ENCODE measurements at places on chromosomes 2 and 18. TPM values are rescaled to one million over a fixed set of nuclear protein-coding genes. Genes with fewer than 3 reads are reported as not detected.

GRCh38 chr18:61765097-61765496 lies 127.7 kb downstream of the RNF152 start:
- peak; percentile 50 for DNase-seq
- H3K27me3 ChIP-seq: no peaks in the 10 kb centered on the region
- H3K36me3 ChIP-seq: no peaks in the 10 kb centered on the region
- peaks cover 10% of the 10 kb centered on the region for H3K4me1 ChIP-seq
- peak overlapping the region; percentile 43 for H3K27ac ChIP-seq

Gene CAPN14
- total RNA-seq: 0.47 TPM

GRCh38 chr2:235754357-235755207 lies 260.7 kb downstream of the AGAP1 start:
- no peak overlapping the region for H3K27ac ChIP-seq
- no peaks in the 10 kb centered on the region for H3K27me3 ChIP-seq
- H3K4me3 ChIP-seq: no peak overlapping the region
- H3K4me1 ChIP-seq: no peaks in the 10 kb centered on the region
- H3K36me3 ChIP-seq: no peaks in the 10 kb centered on the region
- DNase-seq: no peak

- H3K4me1 ChIP-seq: no peaks in the 10 kb centered on the region
- no peak overlapping the region for H3K4me3 ChIP-seq
- no peaks in the 10 kb centered on the region for H3K36me3 ChIP-seq
- DNase-seq: no peak
- H3K27me3 ChIP-seq: no peaks in the 10 kb centered on the region
- H3K27ac ChIP-seq: no peak overlapping the region
Measured at GRCh38 chr2:68577183-68577582, 66.2 kb upstream of the PROKR1 start.

- no peak overlapping the region for H3K27ac ChIP-seq
- DNase-seq: no peak
- H3K4me1 ChIP-seq: no peaks in the 10 kb centered on the region
- H3K36me3 ChIP-seq: no peaks in the 10 kb centered on the region
- H3K27me3 ChIP-seq: no peaks in the 10 kb centered on the region
- H3K4me3 ChIP-seq: no peak overlapping the region
Measured at GRCh38 chr2:10493634-10494281, 45.6 kb upstream of the ODC1 start.

DNA sequence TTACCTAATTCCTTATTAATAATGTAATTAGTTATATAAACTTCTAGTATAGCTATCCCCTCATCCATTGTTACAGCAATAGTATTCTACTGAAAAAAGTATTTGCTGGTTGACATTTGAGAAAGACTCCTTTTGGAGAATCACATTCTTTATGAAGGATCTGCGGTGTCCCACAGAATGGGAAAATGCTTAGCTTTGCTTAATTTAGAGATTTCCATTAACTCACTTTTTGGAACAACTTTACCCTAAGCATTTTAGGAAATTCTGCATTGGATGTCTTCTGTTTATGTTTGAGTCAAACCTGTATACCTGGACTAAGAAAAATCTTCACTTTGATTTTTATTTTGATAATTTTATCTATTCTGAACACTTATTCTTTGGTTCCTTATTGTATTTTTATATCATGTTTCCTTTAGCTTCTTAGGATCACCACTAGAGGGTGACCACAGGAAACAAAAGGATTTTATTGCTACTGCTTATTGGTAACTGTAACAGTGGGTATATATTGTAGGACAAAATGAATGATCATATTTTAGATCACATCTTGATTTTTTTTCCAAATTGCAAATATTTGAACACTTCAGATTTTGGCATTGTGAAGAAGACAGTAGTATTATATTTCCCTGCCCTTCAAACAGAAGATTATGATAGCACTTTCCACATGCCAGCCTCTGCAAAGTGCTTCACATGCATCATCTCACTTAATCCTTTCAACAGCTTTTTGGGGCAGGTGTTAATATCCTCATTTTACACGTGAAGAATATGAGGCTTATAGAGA lies 79.6 kb downstream of the MIB1 start:
- H3K4me1 ChIP-seq: no peaks in the 10 kb centered on the region
- H3K4me3 ChIP-seq: no peak overlapping the region
- no peaks in the 10 kb centered on the region for H3K27me3 ChIP-seq
- no peak for DNase-seq

DNA sequence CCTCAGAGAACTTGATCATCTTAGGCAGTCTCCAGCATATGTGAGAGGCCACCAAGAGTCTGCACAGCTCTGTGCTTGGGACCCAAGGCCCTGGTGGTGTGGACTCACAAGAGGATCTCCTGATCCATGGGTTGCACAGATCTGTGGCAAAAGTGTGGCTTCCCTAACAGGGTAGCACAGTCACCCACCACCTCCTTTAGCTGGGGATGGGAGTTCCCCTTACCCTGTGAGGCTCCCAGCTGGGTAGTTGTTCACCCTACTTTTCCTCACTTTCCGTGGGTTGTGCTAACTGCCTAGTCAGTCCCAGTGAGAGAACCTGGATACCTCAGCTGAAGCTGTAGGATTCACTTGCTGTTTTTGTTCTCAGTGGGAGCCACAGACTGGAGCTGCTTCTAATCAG lies 123.7 kb downstream of the FTCDNL1 start:
- H3K27ac ChIP-seq: no peak overlapping the region
- no peak overlapping the region for H3K4me3 ChIP-seq
- no peaks in the 10 kb centered on the region for H3K4me1 ChIP-seq
- no peaks in the 10 kb centered on the region for H3K27me3 ChIP-seq

GRCh38 chr2:8472545-8473323 lies 209.1 kb upstream of the ID2 start:
- H3K36me3 ChIP-seq: no peaks in the 10 kb centered on the region
- peaks cover 5% of the 10 kb centered on the region for H3K4me1 ChIP-seq
- no peak overlapping the region for H3K4me3 ChIP-seq
- H3K27me3 ChIP-seq: no peaks in the 10 kb centered on the region

Gene MAL
- total RNA-seq: 0.79 TPM

Gene ESPNL
- total RNA-seq: 2.8 TPM

Gene THSD7B
- total RNA-seq: 0.87 TPM

Gene EFEMP1
- 2.4 TPM for total RNA-seq

GRCh38 chr18:15198116-15198389 lies 450.1 kb downstream of the ANKRD30B start:
- H3K36me3 ChIP-seq: no peaks in the 10 kb centered on the region
- no peak overlapping the region for H3K27ac ChIP-seq
- no peaks in the 10 kb centered on the region for H3K4me1 ChIP-seq
- H3K4me3 ChIP-seq: peak overlapping the region; percentile 48
- peak; percentile 11 for DNase-seq

DNA sequence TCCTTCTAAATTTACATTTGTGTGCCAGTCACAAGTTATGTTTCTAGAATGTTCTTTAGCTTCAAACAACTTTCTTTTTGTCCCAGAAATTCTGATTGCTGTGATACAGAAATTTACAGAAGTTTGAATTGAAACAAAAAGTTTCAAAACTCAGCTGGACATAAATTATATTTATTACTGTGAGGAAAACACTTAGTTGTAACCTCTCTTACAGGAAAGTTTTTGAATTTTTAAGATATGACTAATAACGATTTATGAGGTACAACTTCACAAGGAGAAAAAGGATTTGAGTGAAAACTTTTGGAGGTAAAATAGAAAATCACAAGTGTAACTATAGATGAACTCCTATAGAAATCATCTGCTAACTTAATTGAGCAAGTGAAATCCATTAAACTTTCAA lies 205.3 kb downstream of the TMEM247 start:
- H3K27ac ChIP-seq: no peak overlapping the region
- no peaks in the 10 kb centered on the region for H3K4me1 ChIP-seq
- H3K36me3 ChIP-seq: no peaks in the 10 kb centered on the region
- DNase-seq: no peak

DNA sequence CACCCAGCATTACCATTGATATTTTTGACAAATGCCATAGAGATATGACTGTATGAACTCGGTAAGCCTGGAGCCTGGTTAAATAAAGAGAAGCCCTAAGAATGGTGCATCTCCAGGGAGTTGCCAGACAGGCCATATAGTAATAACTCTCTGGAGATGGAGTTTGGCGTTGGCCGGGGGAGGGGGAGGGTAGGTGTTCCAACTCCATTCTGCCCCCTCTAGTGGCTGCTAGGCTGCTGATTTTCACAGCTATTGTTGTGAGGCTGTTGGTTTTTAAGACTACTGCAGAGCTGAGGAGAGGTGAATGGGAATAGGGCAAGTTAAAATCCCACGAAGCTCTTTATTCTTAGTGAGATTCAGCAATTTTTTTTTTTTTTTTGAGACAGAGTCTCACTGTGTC lies 99.9 kb downstream of the GALNT14 start:
- DNase-seq: no peak
- H3K27ac ChIP-seq: no peak overlapping the region
- no peak overlapping the region for H3K4me3 ChIP-seq
- no peaks in the 10 kb centered on the region for H3K27me3 ChIP-seq
- H3K36me3 ChIP-seq: no peaks in the 10 kb centered on the region
- no peaks in the 10 kb centered on the region for H3K4me1 ChIP-seq

GRCh38 chr2:128420131-128420530 lies 101.5 kb upstream of the HS6ST1 start:
- no peaks in the 10 kb centered on the region for H3K36me3 ChIP-seq
- H3K4me1 ChIP-seq: no peaks in the 10 kb centered on the region
- H3K27me3 ChIP-seq: no peaks in the 10 kb centered on the region
- DNase-seq: peak; percentile 12
- no peak overlapping the region for H3K4me3 ChIP-seq
- H3K27ac ChIP-seq: no peak overlapping the region

Gene IL1RL1
- total RNA-seq: 1.0 TPM
